ENCODE measurements at places on chromosomes 6 and 20.

GRCh38 chr6:1027109-1027794, 284.6 kb upstream of the FOXQ1 start:
- DNase-seq, result no peak

DNA sequence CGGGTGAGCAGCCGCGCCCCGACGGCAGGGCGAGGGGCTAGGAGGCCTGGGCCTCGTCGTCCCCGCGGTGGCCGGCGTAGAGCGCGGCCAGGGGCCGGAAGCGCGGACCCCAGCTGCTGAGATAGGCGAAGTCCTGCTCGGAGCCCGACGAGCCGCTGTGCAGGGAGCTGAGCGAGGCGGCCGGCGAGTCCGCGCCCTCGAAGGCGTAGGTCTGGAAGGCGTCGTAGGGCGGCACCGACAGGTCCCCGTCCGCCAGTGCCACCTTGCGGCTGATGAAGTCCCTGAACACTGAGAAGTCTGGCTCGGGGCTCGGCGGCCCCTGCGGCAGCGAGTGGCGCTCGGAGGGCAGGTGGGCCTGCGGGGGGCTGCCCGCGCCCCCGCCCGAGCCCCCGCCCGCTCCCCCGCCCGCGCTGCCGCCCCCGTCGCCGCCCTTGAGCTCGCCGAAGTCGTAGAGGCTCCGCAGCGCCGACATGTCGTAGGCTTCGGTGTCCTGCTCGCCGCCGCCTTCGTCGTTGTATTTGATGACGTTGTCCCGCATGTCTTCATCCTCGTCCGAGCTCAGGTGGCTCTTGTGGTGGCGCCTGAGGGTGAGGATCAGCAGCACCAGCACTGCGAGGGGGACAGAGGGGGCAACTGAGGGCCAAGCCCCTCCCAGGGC, 56.5 kb downstream of the CD40 start:
- peak; percentile 55 for DNase-seq

GRCh38 chr20:24673678-24674570, 204.5 kb downstream of the SYNDIG1 start:
- no peak for DNase-seq

GRCh38 chr6:149493761-149494320, 9.0 kb upstream of the ZC3H12D start:
- no peak for DNase-seq

GRCh38 chr20:12970372-12970821, 38.4 kb upstream of the SPTLC3 start:
- DNase-seq, result no peak

DNA sequence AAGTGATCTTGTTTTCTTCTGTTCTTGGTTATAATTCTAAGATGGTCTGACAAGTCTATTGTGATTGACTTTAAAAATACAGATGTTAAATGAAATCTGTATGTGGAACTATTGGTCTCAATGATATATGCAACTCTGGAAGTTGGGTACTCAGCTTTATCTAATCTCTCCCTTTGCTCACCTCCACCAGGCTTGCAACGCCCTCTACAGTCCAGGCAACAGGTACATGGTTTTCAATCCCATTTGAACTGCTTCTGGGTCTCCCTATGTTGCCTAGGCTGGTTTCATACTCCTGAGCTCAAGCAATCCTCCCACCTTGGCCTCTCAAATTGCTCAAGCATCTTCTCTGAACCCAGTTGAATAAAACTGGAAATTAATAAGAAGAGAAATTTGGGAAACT, 25.6 kb upstream of the HLA-DQB1 start:
- peak; percentile 59 for DNase-seq

DNA sequence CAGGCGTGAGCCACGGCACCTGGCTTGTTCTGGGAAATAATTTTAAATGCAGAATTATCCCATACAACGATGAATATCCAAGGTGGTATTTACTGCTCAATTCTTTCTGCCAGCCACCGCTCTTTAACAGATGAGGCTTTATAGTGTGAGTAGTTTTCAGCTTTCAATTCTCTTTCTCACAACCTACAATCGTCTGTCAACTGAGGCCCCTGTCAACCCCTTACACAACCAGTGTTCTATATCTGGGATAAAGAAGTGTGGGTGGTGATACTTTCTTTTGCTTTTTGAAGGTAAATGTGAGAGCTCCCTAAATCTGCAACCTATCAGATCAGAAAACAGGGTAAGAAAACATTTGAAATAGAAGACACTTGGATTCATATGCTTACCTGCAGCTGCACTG, 22.5 kb downstream of the STAU1 start:
- no peak for DNase-seq

- no peak for DNase-seq
Observed at GRCh38 chr6:46248143-46248542, 77.4 kb upstream of the ENPP5 start.

- no peak for DNase-seq
Observed at GRCh38 chr6:138682704-138683527, 90.7 kb upstream of the CCDC28A start.

- DNase-seq, result no peak
Observed at GRCh38 chr6:15715851-15716250, 53.0 kb upstream of the DTNBP1 start.

- no peak for DNase-seq
Observed at GRCh38 chr20:46879386-46879785, 15.3 kb upstream of the EYA2 start.

- DNase-seq, result no peak
Observed at GRCh38 chr6:46058951-46059350, 43.3 kb upstream of the CLIC5 start.

- no peak for DNase-seq
Observed at GRCh38 chr20:47117773-47118172, 223.1 kb downstream of the EYA2 start.

GRCh38 chr20:33727115-33727479, 4.7 kb upstream of the ZNF341 start:
- DNase-seq, result no peak

- no peak for DNase-seq
Observed at GRCh38 chr6:160069459-160069858, 52.2 kb upstream of the SLC22A1 start.

GRCh38 chr20:44532981-44533331, 11.1 kb upstream of the SERINC3 start:
- no peak for DNase-seq

DNA sequence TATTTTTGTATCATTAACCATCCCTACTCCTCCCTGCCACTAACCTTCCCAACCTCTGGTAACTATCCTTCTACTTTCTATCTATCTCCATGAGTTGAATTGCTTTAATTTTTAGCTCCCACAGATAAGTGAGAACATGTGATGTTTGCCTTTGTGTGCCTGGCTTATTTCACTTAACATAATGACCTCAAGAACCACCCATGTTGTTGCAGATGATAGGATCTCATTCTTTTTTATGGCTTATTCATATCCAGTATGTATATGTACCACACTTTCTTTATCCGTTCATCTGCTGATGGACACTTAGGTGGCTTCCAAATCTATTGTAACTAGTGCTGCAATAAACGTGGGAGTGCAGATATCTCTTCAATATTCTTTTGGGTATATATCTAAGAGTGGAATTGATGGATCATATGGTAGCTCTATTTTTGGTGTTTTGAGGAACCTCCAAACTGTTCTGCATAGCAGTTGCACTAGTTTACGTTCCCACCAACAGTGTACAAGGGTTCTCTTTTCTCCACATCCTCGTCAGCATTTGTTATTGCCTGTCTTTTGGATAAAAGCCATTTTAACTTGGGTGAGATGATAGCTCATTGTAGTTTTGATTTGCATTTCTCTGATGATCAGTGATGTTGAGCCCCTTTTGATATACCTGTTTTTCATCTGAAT, 201.4 kb downstream of the ARHGAP18 start:
- DNase-seq, result no peak

- DNase-seq, result no peak
Observed at GRCh38 chr6:130303431-130303830, 62.4 kb upstream of the TMEM200A start.

DNA sequence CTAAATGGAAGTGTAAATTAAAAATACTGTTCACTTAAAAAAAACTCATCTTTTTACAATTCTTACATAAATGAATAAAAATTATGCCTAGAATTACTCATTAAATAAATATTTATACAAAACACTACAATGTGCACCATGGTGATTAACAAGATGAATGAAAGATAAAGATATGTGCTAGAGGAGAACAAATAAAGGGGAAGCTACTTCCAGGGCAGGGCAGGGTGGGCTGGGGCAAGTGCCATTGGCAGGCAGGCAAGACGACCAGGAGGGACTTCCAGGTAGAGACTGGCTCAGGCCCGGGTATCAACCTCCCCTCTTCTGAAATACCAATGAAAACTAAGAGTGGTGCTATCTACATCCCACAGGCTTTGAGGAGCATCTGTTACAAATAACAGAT, 20.4 kb downstream of the PREP start:
- no peak for DNase-seq

GRCh38 chr6:16697437-16698161, 63.7 kb downstream of the ATXN1 start:
- no peak for DNase-seq

- DNase-seq, result peak; percentile 70
Observed at GRCh38 chr6:33314515-33314942, 651 bp upstream of the TAPBP start.

- no peak for DNase-seq
Observed at GRCh38 chr6:81977486-81977885, 225.0 kb upstream of the TENT5A start.

DNA sequence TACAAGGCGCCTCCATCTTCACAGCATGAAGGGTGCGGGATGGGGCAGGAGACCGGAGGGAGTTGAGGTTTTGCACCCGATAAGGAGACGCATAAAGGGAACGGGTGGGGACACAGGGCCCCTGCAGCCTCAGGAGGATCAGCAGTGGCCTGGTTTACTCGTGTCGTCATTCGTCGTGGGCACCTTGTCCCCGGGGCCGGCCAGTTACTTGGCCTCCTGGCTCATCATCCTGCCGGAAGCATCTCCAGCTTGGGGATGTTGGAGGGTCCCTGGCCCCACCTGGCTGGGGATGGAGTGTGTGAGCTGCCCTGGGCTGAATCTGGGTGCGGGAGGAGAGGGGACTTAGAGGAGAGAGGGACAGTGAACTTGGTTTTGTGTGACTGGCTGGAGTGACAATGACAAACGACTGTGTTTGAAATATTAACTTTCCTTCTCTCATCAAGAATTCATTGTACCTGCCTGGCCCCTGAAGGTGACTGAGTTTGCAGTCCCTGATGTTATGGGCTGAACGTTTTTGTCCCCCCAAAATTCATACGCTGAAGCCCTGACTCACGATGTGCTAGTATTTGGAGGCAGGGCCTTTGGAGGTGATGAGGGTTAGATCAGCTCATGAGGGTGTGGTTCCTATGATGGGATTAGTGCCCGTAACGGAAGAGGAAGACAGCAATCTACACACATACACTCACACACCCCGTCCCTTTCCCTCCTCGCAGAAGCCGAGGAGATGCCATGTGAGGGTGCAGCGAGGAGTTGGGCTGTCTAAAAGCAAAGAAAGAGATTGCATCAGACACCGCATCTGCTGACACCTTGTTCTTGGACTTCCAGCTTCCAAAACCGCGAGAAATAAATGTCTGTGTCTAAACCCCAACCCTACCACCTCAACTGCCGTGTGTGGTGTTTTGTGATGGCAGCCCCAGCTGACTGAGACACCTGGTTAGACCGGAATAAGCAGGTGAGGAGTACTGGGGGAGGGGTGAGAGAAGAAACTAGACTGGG, 65.0 kb upstream of the MAP3K4 start:
- DNase-seq, result no peak

DNA sequence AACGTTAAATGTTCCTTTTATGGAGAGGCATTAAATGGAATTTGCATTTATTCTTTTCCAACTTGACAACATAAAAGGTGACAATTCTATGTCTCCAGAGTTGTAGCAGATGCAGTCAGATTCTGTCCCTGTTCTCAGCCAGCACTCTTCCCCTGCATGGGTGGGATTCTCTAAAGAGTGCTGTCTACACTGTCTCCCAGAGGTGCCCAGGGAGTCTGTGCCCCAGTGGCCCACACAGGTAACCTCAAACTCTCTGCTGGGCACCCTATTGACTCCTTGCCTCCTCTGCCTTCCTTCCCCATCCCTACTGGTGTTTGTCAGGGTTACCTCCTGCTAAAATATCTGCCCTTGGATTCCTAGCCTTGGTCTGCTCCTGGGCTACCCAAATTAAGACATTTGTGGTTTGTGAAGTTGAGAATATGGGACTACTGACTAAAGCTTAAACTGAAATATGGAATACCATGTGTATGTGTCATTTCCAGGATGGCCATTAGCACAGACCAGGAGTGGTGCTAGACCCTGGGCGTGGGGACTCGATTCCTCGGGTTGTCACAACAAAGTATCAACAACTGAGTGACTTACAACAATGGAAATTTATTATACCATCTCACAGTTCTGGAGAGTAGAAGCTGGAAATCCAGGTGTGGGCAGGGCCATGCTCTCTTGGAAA, 284.7 kb downstream of the CDH26 start:
- no peak for DNase-seq

Measured in immature natural killer cell (primary cell).